ENCODE measurements at places on chromosomes 16 and 17.

- no peak for DNase-seq
These were observed 43.1 kb downstream of the IRF8 start for GRCh38 chr16:85941863-85942644.

- no peak for DNase-seq
These were observed 8.9 kb upstream of the TMEM101 start for GRCh38 chr17:44023545-44024270.

DNA sequence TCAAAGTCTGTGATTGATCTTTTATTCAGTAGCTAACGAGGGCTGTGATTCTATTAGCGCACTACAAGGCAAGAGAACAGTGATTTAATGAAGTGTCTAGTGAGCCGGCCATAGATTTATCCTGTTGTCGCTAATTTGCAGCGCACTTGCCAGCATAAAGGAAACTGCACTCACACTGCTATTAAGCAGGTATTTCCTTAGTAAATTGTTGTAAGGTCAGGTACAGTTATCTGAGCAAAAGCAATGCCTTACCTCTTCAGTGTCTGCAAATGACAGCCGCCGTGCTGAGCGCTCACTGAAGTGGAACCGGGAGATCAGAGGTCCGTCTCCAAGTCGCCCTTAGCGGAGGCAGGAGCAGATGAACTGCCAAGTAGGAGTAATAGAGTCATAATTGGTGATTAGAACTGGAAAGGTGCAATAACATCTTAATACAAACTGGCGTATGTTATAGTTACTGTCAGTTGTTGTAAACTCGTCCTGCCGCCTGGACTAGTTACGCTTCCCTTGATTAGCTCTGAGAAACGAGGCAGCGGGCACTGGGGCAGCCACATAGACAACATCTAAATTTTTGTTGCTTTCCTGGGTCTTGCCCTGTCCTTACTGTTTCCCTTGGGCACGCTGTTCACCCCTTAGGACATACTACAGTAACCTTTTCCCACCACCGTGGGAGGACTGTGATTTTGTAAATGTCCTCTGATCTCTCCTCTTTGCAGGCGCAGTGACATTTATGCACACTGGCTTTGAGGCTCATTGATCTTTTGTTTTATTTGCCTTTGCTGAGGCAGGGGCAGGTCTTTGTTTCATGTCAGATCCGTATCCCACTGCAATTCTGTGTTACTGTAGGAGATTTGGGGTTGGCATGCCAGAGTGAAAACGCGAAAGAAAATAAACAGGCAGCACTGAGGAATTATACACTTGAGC, 363.1 kb downstream of the WWOX start:
- no peak for DNase-seq

- DNase-seq = no peak
These were observed 15.7 kb downstream of the ADCY7 start for GRCh38 chr16:50282010-50282538.

DNA sequence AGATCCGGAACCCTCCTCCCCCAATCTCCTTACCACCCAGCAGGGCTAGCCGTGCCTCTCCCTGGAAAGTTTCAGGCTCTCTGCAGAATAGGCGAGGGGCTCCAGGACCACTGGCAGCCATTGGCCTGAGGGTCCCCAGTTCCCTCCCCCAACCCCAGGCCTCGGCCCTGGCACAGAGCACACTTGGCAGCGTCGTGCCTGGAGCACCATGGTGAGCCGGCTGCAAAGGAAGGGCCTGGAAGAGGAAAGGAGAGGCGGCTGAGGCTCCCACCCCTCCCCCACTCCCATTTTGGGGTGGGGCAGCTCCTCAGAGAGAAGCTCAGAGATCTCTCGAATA, 369 bp upstream of the BTBD17 start:
- no peak for DNase-seq

GRCh38 chr17:50891577-50891989, 25.4 kb upstream of the TOB1 start:
- no peak for DNase-seq

DNA sequence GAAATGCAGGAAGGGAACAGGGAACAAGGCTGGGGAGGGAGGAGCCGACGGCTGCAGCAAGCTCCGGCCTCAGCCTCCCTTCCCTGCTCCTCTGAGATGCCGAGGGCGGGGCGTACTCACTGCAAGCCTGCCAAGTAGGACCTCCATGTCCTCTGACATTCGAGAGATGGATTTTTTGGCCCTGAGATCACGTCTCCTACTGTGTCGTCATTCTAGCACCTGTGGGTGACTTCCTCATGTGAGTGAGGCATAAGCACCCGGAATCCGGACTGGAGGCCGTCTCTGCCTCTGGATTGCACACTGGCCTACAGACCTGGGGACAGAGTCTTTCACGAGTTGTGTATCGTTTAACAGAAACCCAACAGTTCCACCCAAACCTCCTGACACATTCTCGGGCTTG, 14.5 kb downstream of the MRM3 start:
- DNase-seq = no peak

- DNase-seq = no peak
These were observed 619 bp downstream of the NAT9 start for GRCh38 chr17:74775409-74776043.
